ENCODE measurements at places on chromosomes 1 and 21.

DNA sequence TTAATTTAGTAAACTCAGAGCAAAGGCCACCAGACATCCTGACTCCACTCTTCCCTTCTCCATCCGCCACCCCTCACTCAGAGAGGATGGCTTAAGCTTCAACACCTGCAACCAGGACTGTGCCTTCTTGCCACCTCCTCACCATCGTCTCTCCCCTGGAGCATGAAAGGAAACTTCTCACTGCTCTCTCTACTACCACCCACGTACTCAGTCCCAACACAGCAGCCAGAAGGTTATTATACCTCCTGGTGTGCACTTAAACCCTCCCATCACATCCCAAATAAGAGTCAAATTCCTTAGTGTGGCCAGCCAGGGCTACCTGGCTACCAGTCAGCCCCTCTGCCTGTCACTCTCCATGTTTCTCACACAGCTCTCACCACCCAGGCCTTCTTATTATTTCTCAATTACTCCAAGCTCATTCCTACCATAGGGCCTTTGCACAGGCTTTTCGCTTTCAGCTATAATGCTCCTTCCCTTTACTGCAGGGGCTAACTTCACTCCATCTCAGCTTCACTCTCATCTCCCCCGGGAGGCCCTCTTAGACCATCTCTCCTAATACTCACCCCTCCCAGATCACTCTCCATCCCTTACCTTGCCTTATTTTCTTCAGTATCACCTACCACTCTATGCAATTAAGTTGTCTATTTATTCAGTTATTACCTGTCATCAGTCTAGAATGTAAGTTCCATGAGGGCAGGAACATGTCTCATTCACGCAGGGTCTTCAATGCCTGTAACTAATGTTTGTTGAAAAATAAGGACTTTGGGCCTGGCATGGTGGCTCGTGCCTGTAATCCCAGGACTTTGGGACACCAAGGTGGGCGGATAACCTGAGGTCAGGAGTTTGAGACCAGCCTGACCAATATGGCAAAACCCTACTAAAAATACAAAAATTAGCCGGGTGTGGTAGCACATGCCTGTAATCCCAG lies 137.5 kb downstream of the TOMM20 start:
- no peak for DNase-seq

GRCh38 chr1:3168678-3169077 lies 99.7 kb downstream of the PRDM16 start:
- no peak for DNase-seq

GRCh38 chr1:20154301-20154831 lies 15.2 kb downstream of the PLA2G2F start:
- peak; percentile 19 for DNase-seq

DNA sequence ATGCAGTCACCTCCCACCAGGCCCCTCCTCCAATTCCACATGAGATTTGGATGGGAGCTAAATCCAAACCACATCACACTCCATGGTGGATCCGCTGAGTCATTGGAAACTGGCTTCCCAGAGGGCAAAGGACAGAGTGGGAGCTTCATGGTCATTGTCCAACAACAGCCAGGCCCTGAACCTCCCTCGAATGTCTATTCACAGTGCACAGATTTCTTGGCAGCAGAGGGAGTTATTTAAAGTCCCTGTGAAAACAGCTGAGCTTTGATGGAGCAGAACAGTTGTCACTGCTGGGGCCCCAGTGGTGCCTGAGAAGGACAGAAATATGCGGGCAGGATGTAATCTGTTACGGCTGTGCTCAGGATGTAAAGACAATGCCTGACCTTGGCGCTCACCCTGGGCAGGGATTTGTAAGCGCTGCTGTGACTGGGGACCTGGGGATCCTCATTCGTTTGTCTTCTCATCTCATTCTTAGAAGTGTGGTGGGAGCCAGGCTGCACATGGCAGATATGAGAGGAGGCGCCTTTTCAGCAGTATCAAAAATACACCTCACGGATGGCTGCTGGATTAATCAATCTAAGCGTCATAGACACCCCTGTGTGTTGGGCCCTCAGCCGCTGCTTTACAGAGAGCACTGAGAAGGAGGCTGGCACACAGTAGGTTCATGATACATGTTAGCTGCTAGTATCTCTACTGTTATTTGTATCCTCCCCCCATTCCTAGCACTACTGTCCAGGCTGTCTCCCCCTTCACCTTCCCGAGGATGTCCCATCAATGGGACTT lies 439.4 kb downstream of the PTPRU start:
- DNase-seq: no peak

- no peak for DNase-seq
Observed at GRCh38 chr1:24167008-24167407, 20.1 kb downstream of the IFNLR1 start.
